ENCODE measurements at places on chromosomes 4 and X.

- no peak for DNase-seq
These were observed 166.4 kb downstream of the NSUN7 start for GRCh38 chr4:40916218-40916555.

DNA sequence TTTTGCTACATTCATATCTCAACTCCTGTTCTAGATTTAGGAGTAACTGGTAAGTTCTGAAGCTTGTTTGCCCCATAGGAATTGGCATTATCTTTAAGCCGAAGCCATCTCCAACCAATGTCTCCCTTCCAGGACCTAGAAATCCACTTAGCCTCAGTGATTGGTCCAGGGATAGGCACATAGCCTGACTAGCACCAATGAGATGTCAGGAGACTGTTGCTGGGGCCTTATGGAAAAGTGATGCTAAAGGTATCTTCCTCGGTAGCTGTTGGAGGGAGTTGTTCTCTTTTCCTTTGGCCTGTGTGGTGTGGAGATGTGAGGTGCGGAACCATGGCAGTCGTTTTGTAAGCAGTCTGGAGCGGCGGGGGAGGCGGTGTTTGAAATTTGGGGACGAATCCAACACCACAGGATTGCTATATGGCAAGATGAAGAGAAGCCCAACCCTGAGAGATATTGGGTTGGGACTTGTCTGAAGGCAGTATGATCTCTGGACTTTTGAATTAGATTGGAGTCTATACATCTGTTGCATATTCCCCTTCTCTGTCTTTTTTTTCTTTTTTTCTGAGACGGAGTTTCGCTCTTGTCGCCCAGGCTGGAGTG is 109.8 kb upstream of the ATP6AP2 start:
- no peak for DNase-seq

GRCh38 chr4:22780317-22780716 is 87.6 kb downstream of the GBA3 start:
- DNase-seq: no peak

GRCh38 chr4:138800421-138800820 is 215.2 kb upstream of the NOCT start:
- no peak for DNase-seq

GRCh38 chr4:8396762-8397406 is 43.6 kb downstream of the ACOX3 start:
- DNase-seq: no peak

- DNase-seq: no peak
These were observed 352.7 kb downstream of the NKX6-1 start for GRCh38 chr4:84146300-84146959.

DNA sequence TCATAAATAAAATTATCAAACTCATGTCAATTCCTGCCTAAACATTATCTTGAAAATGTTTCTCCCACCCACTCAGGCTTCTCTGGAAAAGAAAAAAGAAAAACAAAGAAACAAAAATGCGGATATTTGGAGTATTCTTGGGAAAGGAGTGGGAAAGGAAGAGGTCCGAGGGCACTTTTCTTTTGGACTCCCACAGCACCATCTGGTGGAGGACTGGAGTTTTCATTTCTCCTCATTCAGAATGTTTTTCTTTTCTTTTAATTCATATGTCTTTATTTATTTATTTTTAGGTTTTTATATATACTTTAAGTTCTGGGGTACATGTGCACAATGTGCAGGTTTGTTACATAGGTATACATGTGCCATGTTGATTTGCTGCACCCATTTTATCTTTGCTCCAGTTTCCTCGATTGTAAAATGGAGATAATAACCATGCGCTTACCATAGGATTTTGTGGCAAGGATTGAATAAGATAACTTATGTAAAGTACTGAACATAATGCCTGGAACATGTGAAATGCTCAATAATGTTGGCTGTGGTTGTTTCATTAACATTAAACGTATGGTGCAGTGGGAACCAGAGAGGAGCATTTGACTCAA is 8.0 kb upstream of the KCNE5 start:
- no peak for DNase-seq

DNA sequence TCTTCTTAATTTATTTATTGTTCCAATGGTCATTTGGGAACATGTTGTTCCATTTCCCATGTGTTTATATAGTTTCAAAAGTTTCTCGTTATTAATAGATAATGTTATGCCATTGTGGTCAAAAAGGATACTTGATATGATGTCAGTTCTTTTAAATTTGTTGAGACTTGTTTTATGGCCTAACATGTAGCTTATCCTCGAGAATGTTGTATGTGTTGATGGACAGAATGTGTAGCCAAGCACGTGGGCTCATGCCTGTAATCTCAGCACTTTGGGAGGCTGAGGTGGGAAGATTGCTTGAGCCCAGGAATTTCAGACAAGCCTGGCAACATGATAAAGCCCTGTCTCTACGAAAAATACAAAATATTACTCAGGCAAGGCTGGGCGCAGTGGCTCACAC is 168.5 kb upstream of the USP38 start:
- no peak for DNase-seq

GRCh38 chr4:122621016-122621507 is at the start of gene IL21:
Gene IL21 (minus strand): TSS chr4:122621066. CDS start chr4:122621011, 55 bp downstream.
- no peak for DNase-seq

DNA sequence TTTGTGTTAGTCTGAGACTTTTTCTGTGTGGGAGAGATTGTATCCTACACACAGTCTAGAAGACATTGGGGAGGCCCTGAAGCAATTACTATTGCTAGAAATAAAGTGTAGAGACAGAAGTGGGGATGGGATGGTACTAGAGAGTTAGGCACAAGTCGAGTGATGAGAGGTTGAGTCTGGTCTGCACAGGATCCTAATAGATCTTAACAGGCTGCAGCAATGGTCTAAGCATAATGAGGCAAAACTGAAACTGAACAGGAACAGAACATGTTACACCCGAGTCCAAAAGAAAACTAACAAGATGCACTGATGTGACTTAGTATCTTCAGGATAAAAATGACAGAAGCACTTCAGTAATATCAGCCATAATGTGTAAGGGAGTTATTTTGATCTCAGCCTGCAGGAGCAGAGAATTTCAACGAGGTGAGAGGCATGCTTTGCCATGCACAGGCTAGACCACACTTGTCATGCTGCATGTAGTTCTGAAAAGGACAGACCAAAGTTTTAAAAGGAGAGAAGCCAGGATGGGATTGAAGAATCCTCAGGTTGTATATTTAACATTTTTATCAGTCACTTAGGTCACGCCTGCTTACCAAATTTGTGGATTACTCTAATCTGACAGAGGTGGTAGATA is 205.8 kb upstream of the BOD1L1 start:
- no peak for DNase-seq

- no peak for DNase-seq
These were observed 19.5 kb downstream of the MID1IP1 start for GRCh38 chrX:38820751-38821150.

DNA sequence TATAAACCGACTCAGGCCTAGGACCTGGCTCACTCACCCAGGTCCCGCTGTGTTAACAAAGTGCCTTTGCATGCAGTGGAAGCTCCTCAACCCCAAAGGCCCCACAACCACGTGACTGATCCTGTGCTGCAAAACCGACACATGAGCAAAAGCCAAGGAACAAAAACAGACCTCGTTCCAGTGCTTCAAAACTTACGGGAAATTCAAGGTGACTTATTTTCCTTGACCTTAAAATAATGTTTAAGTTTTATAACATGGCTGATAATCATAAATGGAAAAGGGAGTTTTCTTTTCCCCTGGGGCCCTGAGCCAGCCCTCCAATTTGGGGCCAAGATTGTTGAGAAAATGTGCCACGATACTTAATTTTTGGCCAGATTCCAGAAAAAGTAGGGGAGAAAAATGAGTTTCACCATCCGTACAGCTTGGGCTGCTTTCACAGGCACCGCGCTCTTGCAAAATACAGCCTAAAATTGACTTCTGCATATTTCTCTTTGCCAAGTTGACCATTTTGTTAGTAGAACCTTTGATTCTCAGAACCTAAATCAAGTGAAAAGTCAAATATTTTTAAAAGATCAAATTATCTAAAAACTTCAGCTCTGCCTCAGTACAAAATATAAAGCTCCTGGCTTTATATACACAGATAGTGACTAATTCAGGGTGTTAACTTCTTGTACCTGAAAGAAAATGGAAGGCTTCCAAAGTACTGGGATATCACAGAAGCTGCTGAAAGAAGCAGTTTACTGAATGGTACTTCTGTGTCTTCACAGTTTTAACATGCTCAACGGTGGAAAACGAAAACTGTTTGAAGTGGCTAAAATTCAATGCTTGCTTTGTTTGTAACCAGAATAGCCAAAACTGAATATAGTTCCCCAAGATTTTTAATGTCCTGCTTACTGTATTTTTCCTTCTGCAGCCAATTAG is 93.8 kb downstream of the APBB2 start:
- DNase-seq: no peak

- DNase-seq: no peak
These were observed 76.9 kb upstream of the RPL34 start for GRCh38 chr4:108543359-108543968.

GRCh38 chr4:1361431-1361830 is 14.4 kb downstream of the UVSSA start:
- DNase-seq: no peak

DNA sequence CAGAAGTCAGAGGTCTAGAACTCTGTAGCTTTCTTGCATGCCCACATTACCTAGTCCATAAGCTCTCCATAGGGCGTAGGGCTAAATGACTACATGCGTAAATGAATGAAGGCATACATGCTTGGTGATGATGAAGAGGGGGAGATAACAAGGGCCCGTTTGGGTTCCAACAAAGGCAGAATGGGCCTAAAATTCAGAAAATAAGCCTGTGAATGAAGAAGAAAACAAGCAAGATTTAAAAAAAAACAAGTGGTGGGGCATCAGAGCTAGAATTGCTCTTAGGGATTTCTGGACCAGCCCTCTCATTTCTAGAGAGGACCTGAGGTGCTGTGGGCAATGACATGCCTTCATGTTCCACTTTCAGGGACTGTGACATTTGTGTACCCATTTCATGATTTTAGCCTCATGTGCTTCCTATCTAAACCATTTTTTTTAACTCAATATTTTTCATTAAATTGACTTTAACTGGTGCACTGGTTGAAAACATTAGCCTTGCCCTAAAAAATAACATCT is 12.1 kb downstream of the GPRIN3 start:
- no peak for DNase-seq

DNA sequence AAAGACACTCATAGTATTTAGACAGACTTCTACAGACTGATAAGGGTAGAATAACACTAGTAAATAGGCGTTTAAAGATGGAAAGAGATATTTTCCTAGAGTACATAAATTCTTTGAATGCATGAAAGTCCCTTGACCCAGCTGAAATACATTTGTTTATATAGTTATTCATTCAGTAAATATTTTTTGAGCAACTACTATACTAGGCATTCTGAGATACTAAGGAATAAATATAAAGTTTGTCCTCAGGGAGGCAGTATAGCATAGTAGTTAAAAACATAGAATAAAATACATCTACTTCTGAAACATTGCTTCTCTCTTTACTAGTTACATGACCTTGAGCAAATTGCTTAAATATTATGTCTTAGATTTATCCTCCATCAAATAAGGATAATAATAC is 27.4 kb downstream of the HMGN5 start:
- no peak for DNase-seq

- no peak for DNase-seq
These were observed 260.6 kb upstream of the BOD1L1 start for GRCh38 chr4:13888112-13888511.

GRCh38 chrX:107324493-107325310 is 118.3 kb downstream of the DNAAF6 start:
- DNase-seq: peak; percentile 20

GRCh38 chr4:630656-631055 is 5.3 kb downstream of the PDE6B start:
- no peak for DNase-seq

DNA sequence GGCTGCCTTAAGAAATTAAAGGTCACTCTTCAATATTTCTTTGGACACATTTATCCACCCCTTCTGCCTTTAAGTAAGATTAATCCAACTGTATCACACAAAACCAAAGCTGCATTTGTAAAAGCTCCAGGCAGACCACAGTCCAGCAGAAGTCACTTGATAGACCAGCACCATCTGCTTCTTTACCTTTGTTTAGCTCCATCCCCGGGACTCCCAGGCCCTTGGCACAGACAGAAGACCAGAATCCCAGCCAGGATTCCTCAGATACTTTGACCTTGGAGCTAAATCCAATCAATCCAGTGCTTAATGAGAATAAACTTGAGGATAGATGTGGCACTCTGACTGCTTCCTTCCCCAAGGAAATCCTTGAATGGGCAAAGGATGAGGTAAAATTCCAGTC is 333.1 kb upstream of the RASGEF1B start:
- no peak for DNase-seq

- no peak for DNase-seq
These were observed 6.3 kb downstream of the IL15 start for GRCh38 chr4:141642711-141643110.

- no peak for DNase-seq
These were observed 48.7 kb downstream of the ATP10D start for GRCh38 chr4:47533689-47534347.

GRCh38 chrX:72536542-72536941 is 36.1 kb downstream of the HDAC8 start:
- no peak for DNase-seq
